H9 (cell line): ENCODE measurements at places on chromosomes 5 and 9. TPM values are rescaled to one million over a fixed set of nuclear protein-coding genes. Genes with fewer than 3 reads are reported as not detected.

GAPT gene
- not detected in 2 replicates for total RNA-seq

PRRX2 gene
- total RNA-seq, result 3.9 and 4.2 TPM in 2 replicates

PLCXD3 gene
- total RNA-seq, result not detected in 2 replicates

ZNF300 gene
- total RNA-seq, result 7.7 and 8.8 TPM in 2 replicates

PCDHB9 gene
- 2.6 and 2.9 TPM in 2 replicates for total RNA-seq

MARCOL gene
- total RNA-seq, result not detected in 2 replicates

ADGRD2 gene
- total RNA-seq, result 1.2 and 1.5 TPM in 2 replicates

ARHGEF37 gene
- total RNA-seq, result 0.39 and 0.42 TPM in 2 replicates

CDH18 gene
- total RNA-seq, result 0.61 TPM in 1 of 2 replicates, not detected in the other

SPINK1 gene
- 2.0 and 3.1 TPM in 2 replicates for total RNA-seq

TAF11L8 gene
- total RNA-seq, result not detected in 2 replicates

ADAMTS2 gene
- 5.4 and 5.9 TPM in 2 replicates for total RNA-seq

DEPDC1B gene
- total RNA-seq, result 49.0 and 51.4 TPM in 2 replicates

GRCh38 chr5:35365758-35366157, 135.5 kb upstream of the PRLR start:
- no peak overlapping the region for H3K27ac ChIP-seq
- no peaks in the 10 kb centered on the region for H3K4me1 ChIP-seq
- no peaks in the 10 kb centered on the region for H3K27me3 ChIP-seq
- no peaks in the 10 kb centered on the region for H3K36me3 ChIP-seq
- no peak for DNase-seq

DNA sequence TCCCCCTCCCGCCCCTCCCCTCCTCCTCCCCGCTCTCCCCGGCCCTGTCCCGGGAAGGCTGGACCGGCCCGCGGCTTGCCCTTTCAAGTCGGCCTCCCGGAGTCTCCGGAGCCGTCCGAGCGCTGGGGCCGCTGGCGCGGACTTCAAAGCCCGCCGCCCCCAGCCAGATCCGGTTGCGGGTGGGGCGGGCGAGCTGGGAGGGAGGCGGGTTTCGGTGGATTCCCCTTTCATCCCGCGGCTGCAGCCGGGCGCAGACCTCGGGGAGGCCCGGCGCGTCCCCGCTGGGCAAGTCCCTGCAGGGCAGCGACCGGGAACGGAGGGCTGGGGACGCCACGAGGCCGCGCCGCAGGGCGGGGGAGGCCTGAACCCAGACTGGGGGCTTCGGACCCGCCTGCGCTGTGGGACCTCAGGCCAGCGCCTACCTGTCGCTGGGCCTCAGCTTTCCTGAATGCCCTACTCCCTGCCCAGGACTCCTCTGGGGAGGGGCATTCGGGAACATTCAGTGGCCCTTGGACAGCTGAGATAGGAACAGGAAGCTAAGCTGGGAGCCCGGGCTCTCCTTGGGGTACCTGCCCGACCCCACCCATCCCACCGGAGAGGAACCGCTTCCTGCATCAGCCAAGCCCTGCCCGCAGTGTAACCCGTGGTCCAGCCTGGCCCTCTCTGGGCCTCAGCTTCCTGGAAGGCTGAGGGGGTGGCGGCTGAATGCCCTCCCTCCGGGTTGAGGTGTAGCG, 23.4 kb downstream of the C9orf50 start:
- no peak overlapping the region for H3K27ac ChIP-seq
- H3K27me3 ChIP-seq, result peaks cover 4% of the 10 kb centered on the region; the same call in 1 of the 2 replicates
- DNase-seq, result peak; percentile 66
- peaks cover 5% of the 10 kb centered on the region; the same call in 1 of the 2 replicates for H3K4me1 ChIP-seq

GRCh38 chr9:75242426-75242825, 154.1 kb downstream of the OSTF1 start:
- H3K4me1 ChIP-seq, result no peaks in the 10 kb centered on the region
- no peaks in the 10 kb centered on the region for H3K27me3 ChIP-seq
- H3K36me3 ChIP-seq, result peaks cover 23% of the 10 kb centered on the region
- no peak overlapping the region for H3K27ac ChIP-seq

DNA sequence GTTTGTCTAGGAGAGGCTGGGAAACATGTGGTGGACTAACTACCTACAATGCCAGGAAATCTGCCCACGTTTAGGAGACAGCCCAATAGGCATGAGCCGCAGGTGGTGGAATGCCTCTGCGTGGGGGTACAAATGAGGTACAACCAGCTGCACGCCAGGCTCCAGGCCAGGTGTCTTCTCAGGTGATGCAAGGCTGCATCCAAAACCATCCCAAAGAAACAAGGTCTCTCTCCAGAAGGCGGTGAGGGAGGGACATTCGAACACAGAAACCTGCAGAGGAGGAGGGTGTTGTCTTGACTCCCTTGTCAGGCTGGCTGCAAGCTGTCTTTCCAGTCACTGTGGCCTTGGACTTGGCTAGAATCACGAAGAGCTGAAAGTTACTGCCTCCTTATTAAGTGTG, 11.6 kb downstream of the ANKH start:
- H3K4me1 ChIP-seq, result no peaks in the 10 kb centered on the region
- H3K27me3 ChIP-seq, result no peaks in the 10 kb centered on the region
- H3K4me3 ChIP-seq, result no peak overlapping the region
- H3K36me3 ChIP-seq, result no peaks in the 10 kb centered on the region
- no peak overlapping the region for H3K27ac ChIP-seq

GRCh38 chr5:1636981-1637638, 113.3 kb upstream of the LPCAT1 start:
- peaks cover 2% of the 10 kb centered on the region; the same call in 1 of the 2 replicates for H3K4me1 ChIP-seq
- H3K4me3 ChIP-seq, result no peak overlapping the region
- H3K36me3 ChIP-seq, result no peaks in the 10 kb centered on the region
- H3K27me3 ChIP-seq, result no peaks in the 10 kb centered on the region; the same call in 1 of the 2 replicates
- no peak for DNase-seq
- no peak overlapping the region for H3K27ac ChIP-seq

GRCh38 chr5:95385334-95385733, 5.8 kb upstream of the FAM81B start:
- H3K27ac ChIP-seq, result no peak overlapping the region
- no peak for DNase-seq
- no peaks in the 10 kb centered on the region for H3K4me1 ChIP-seq
- H3K36me3 ChIP-seq, result peaks cover 10% of the 10 kb centered on the region
- no peak overlapping the region for H3K4me3 ChIP-seq
- H3K27me3 ChIP-seq, result no peaks in the 10 kb centered on the region

DNA sequence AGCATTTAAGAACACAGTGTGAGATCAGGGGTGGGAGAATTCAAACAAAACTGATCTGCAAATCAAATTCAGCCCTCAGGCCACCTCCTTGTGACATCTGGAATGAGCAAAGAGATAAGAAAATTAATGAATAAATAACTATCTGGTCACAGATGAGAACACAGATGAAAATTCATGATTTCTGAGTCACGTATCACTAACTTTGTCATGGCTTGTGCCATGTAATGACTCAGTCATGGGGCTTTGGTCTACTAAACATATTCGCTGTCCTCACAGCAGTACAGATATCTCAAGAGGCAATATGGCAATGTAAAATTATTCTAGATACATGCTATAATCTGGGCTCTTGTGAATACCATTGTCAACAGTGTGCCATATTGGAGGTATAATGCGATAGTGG, 274.4 kb downstream of the MAN2A1 start:
- H3K27ac ChIP-seq, result no peak overlapping the region
- H3K27me3 ChIP-seq, result no peaks in the 10 kb centered on the region
- DNase-seq, result no peak
- H3K36me3 ChIP-seq, result no peaks in the 10 kb centered on the region
- no peak overlapping the region for H3K4me3 ChIP-seq

DNA sequence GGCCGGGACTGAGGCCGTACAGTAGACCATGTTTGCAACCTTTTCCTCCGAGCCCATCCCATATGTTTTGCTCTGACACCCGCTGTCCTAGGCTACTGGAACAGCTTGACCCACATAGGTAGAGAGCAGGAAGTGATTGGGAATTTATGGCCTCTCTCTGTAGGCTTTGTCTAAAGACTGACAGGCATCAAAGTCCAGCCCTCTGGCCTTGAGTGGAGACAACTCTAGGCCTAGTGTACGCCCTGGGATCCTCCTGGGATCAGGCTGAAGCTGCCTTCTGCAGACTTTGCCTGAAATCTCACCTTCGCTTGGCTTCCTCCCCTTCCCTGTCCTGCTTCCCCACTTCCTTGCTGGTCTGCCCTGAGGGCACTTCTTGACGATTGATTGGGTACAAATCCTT, 13.6 kb upstream of the AKNA start:
- no peaks in the 10 kb centered on the region for H3K36me3 ChIP-seq
- H3K4me3 ChIP-seq, result no peak overlapping the region
- H3K27ac ChIP-seq, result no peak overlapping the region
- H3K4me1 ChIP-seq, result no peaks in the 10 kb centered on the region

DNA sequence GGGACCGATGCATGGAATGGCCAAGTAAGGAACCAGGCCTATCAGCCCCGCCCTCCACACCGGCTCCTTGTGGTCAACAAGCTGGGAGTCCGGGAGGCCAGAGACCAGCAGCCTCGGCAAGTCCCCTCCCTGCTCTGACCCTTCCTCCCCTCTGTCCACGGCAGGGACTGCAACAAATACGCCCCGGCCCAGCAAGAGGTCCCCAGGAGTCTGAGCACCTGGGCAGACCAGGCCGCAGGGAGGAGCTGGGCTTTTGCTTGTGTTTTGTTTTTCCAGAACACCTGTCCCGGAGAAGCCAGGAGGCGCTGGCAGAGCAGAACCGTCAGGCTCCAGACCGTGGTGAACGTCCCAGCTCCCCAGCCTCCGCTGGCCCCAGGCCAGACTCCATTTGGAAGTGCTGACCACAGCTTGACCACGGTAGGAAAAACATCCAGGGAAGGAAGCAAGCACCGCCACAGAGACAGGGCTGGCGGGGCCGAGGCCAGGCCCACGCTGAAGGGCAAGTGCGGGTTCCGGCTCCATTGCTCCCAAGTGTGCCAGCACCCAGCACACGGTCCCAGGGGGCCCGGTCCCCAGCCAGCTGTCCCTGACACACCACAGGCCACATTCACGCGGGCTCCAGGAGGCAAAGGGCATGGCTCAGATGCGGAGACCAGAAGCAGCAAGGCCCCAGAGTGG, 56.7 kb downstream of the VAV2 start:
- peaks cover 38% of the 10 kb centered on the region for H3K36me3 ChIP-seq
- no peak overlapping the region for H3K27ac ChIP-seq
- DNase-seq, result no peak
- H3K4me3 ChIP-seq, result no peak overlapping the region
- no peaks in the 10 kb centered on the region for H3K4me1 ChIP-seq
- H3K27me3 ChIP-seq, result no peaks in the 10 kb centered on the region

GRCh38 chr9:133251773-133252172, 23.2 kb downstream of the ABO start:
- H3K4me3 ChIP-seq, result no peak overlapping the region
- no peak for DNase-seq

GRCh38 chr9:135046739-135047350, 40.6 kb upstream of the OLFM1 start:
- H3K36me3 ChIP-seq, result no peaks in the 10 kb centered on the region
- no peak overlapping the region for H3K4me3 ChIP-seq

DNA sequence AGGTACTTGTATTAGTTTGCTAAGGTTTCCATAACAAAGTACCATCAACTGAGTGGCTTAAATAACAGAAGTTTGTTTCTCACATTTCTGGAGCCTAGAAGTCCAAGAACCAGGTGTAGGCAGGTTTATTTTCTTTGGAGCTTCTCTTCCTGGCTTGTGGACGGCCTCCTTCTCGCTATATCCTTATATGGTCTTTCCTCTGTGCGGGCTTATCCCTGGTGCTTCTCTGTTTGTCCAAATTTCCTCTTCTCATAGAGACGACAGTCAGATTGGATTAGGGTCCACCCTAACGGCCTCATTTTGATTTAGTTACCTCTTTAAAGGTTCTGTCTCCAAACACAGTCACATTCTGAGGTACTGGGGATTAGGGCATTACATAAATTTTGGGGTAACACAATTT, 88.3 kb downstream of the RMI1 start:
- DNase-seq, result no peak
- no peak overlapping the region for H3K4me3 ChIP-seq
- no peak overlapping the region for H3K27ac ChIP-seq
- H3K27me3 ChIP-seq, result no peaks in the 10 kb centered on the region

GRCh38 chr5:9712506-9712905, 82.4 kb upstream of the TAS2R1 start:
- H3K36me3 ChIP-seq, result no peaks in the 10 kb centered on the region
- H3K4me3 ChIP-seq, result no peak overlapping the region
- peaks cover 4% of the 10 kb centered on the region; the same call in 1 of the 2 replicates for H3K4me1 ChIP-seq
- H3K27ac ChIP-seq, result no peak overlapping the region
- no peaks in the 10 kb centered on the region for H3K27me3 ChIP-seq
- DNase-seq, result no peak

GRCh38 chr9:100052375-100052774, 46.4 kb downstream of the ERP44 start:
- H3K4me1 ChIP-seq, result no peaks in the 10 kb centered on the region
- no peak for DNase-seq
- H3K27ac ChIP-seq, result no peak overlapping the region
- peaks cover 4% of the 10 kb centered on the region; the same call in 1 of the 2 replicates for H3K36me3 ChIP-seq

DNA sequence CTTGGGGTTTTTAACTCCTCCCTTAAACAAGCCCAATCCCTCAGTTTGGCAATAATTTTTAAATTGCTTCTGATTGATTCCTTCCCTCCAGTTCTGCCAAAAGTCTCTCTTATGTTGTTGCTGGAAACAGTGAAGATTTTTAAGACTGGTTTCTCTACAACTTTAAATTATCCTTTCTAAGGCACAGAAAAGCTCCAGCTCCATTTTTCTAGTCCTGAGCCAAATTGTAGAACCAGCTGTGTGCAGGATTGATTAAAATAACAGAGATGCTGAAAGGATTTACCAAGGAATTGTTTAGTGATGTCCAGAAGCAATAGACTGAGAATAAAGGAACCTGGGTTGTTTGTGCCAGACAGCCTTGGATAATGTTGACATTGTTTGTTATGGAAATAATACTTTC, 111.3 kb downstream of the NUDT12 start:
- H3K27ac ChIP-seq, result no peak overlapping the region
- H3K36me3 ChIP-seq, result no peaks in the 10 kb centered on the region
- no peak overlapping the region for H3K4me3 ChIP-seq

GRCh38 chr5:82347201-82347865, 69.2 kb upstream of the RPS23 start:
- no peak overlapping the region for H3K4me3 ChIP-seq
- H3K36me3 ChIP-seq, result no peaks in the 10 kb centered on the region
- H3K27me3 ChIP-seq, result no peaks in the 10 kb centered on the region

DNA sequence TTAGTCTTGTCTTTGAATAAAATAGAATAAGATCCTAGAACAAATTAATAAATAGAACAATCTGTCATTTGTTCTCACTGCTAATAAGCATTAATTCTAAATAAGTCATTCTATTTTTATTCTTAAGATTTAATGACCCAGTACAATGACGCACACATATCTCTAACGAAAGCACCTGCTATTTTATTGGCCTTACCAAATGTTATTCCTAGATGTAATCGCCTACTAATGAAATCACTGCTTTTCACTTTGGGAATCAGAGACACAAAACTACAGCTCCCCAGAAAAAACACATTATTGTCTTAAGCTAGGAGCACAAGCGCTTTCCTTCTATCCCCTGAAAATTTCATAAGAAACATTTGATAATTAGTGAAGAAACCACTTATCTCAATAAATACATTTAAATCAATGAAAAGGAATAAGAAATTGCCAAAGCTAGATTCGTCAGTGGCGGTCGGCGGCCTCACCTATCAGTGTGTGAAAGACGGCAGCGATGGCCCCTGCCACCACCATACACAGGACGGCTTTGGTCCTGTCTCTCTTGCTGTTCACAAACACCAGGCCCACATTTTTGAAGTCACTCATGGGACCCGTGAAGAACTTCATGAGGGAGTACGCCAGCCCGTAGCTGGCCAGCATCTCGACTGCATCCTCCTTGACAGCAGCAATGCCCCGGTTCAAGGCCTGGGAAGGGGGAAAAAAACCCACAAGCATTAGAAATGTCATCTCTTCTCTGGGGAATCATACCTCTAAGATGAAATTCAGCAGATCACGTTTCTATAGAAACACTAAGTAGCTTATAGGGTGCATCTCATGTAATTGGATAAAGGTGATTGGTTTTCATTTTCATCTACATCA, 102.8 kb downstream of the ANKH start:
- no peaks in the 10 kb centered on the region for H3K4me1 ChIP-seq
- H3K27me3 ChIP-seq, result no peaks in the 10 kb centered on the region
- H3K4me3 ChIP-seq, result no peak overlapping the region
- no peak for DNase-seq
- H3K27ac ChIP-seq, result no peak overlapping the region
